ENCODE measurements at places on chromosomes 7 and 10. TPM values are rescaled to one million over a fixed set of nuclear protein-coding genes. Genes with fewer than 3 reads are reported as not detected.

DYDC2 gene
- not detected for total RNA-seq

RAPGEF5 gene
- total RNA-seq: 1.1 TPM

DNA sequence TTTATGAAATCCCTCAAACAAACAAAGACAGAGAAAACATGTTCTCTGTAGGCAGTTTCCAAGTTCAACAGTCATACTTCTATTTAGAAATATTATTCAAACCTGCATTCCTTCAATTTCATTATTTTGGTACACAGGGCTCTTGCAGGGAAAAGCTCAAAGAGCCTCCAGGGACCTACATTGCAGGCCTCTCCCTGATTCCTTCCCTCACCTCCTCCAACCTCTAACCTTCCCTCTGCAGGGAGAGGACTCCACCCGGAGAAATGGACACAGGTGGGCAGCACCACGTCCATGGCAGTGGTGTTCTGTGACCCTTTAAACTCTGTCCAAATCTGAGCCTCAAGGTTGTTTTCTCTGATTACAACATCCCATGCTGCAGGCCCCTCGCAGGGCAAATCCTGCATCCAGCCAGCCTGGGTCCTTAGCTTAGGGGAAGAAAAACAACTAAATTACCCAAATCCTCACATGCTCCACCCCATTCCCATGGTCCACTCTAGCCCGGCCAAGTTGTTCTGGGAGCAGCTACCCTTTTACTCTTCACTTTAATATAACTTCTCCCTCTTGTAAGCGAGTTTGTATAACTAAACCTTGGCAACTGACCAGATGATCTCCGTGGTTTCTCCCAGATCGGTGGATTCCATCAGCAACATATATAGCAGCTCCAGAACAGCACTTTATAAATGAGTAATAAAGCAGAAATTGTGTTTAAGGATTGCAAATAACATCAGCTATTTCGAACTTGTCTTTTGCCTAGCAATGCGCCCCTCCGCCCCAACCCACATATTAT lies 129.8 kb downstream of the CUBN start:
- H3K4me1 ChIP-seq: peaks cover 30% of the 10 kb centered on the region
- no peak for DNase-seq
- peaks cover 24% of the 10 kb centered on the region for H3K27me3 ChIP-seq
- H3K4me3 ChIP-seq: no peak overlapping the region
- H3K27ac ChIP-seq: no peak overlapping the region
- peaks cover 5% of the 10 kb centered on the region for H3K36me3 ChIP-seq

DNA sequence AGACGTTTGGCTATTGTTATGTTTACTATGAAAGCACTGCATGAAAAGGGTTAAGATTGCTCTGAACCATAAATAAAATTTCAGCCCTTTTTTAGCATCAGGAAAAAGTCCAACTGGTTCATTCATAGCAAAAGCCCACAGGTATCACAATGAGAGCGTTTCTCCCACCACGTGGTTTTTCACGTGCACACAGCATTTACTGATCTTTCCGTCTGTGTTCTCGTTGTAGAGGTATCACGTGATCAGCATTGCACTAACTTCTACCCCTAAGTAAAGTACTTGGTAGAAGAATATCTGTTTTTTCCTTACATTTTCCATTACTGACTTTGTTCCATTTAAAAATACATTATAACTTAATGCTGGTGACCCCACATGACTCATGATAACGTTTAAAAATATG lies 17.8 kb upstream of the CCDC3 start:
- no peak overlapping the region for H3K27ac ChIP-seq
- H3K27me3 ChIP-seq: peaks cover 8% of the 10 kb centered on the region
- peaks cover 6% of the 10 kb centered on the region for H3K36me3 ChIP-seq
- H3K4me1 ChIP-seq: no peaks in the 10 kb centered on the region

GRCh38 chr7:75946207-75946855 lies 31.4 kb downstream of the POR start:
- peaks cover 38% of the 10 kb centered on the region for H3K4me1 ChIP-seq
- H3K36me3 ChIP-seq: no peaks in the 10 kb centered on the region
- peak overlapping the region; percentile 67 for H3K27ac ChIP-seq
- H3K27me3 ChIP-seq: no peaks in the 10 kb centered on the region
- DNase-seq: no peak
- peak overlapping the region; percentile 26 for H3K4me3 ChIP-seq

DNA sequence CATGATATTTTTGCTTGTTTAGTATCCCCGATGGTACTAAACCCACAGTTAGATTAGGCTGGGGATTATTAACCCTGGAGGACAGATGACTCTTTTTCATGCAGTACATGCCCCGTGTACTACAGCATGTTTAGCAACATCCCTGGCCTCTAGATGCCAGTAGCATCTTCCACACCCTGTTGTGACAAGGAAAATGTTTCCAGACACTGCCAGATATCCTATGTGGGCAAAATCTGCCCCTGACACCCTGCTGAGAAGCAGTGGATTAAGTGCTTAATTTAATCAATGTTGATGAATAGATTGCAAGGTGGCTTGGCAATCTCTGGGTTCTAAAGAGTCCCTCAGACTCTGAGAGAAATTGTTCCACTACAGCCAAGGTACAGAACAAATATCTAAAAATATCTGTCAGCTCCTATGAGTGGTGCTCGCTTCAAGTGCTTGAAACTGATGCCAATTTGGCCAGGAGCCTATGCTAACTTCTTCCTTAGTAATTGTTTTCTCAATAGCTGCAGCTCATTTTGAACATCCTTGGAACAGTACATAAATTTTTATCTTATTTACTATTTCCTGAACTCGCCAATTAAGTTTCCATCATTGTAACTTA lies 247.0 kb downstream of the SORCS1 start:
- DNase-seq: no peak
- H3K36me3 ChIP-seq: no peaks in the 10 kb centered on the region
- H3K4me3 ChIP-seq: no peak overlapping the region
- H3K27ac ChIP-seq: no peak overlapping the region
- no peaks in the 10 kb centered on the region for H3K27me3 ChIP-seq

- H3K36me3 ChIP-seq: no peaks in the 10 kb centered on the region
- no peak overlapping the region for H3K27ac ChIP-seq
- no peak for DNase-seq
- no peaks in the 10 kb centered on the region for H3K27me3 ChIP-seq
- no peaks in the 10 kb centered on the region for H3K4me1 ChIP-seq
- no peak overlapping the region for H3K4me3 ChIP-seq
These were observed 39.9 kb upstream of the RABGEF1 start for GRCh38 chr7:66700633-66701131.

DNA sequence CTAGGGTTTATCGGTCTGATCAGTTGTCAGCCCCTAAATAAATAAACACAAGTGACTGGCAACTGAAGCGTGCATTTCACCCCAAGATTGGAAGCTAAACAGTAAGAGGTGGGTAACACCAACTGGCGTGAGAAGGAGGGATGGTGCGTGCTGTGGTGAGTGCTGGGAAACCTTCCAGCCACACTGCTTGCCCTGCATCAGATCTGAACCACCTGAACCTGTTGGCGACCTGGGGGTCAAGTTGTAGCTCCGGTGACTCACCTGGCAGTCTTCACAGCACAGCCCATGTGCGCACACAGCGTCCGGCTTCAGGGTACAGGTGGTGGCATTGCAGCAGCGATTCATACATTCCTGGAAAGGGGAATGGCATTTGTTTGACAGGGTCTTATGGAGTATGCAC lies 170.1 kb downstream of the FANK1 start:
- no peaks in the 10 kb centered on the region for H3K4me1 ChIP-seq
- H3K36me3 ChIP-seq: no peaks in the 10 kb centered on the region
- no peak for DNase-seq

DNA sequence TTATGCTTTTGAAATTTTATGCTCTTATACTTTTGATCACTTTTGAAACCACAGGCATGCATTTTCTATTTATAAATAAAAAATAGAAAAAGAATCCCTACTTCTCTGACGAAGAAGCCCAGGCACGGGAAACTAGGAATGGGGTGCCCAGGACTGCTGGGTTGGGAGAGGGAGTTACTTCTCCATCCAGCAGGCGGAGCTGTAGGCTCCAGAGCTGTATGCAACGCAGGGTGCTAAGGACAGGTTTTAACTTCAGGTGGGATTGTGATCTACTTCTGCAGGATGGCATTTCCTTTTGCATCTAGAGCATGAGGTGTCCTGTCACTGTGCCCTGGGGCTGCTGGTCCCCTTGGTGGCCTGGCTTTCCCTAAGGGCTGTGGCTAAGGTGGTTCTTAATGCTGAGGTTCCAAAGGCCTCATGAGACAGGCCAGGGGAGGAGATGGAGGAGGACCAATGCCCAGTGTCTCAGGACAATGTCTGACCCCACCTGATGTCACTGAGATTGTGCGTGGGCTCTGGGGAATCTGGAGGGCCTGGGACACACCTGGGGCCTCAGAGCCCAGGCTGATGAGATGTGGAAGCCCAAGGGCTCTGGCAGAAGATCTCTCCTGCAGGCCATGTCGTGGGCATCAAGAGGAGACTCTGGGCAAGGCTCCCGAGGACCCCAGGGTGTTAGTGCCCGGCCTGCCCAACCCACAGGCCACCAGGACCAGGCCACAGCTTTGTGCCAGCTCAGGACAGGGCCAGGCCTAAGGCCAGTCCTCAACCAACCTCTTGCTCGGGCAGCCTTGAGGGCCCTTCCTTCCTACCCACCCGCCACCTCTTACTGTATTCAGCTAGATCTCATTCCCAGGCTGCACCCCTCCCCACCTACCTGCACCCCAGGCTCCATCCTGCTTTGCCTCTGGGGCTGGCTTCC lies 507 bp downstream of the CCDC201 start:
- H3K36me3 ChIP-seq: no peaks in the 10 kb centered on the region
- no peak overlapping the region for H3K4me3 ChIP-seq
- no peak overlapping the region for H3K27ac ChIP-seq
- DNase-seq: no peak
- peaks cover 7% of the 10 kb centered on the region for H3K27me3 ChIP-seq

Measured in natural killer cell treated with Interleukin-12 subunit alpha and Interleukin-12 subunit beta and Interleukin-15 and Interleukin-18, amount 100 ng/mL, for 72 hours (primary cell).